ENCODE measurements at places on chromosomes 12 and 14.

GRCh38 chr12:8157484-8158198 is 826 bp downstream of the ZNF705A start:
- DNase-seq: no peak

DNA sequence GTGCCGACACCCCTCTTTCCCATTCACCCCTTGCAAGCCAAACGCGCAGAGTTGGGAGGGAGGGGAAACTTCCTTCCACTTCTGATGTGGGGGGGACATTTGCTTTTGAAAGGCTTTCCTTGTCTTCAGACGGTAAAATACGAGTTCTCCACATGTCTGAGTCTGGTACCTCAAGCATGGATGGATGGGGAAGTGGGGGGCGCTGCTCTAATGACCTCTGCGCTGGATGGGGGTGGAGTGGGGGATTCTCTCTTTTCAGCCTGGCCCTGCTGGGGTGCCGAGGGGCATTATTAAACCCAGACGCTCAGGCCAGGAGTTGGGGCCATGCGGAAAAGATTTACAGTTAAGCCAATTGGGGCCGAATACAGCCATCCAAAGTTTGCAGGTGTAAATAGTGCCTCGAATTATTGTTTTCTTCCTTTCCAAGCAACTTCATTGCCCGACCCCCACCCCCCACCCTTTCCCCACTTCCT is 9.1 kb upstream of the TBX3 start:
- peak; percentile 67 for DNase-seq

GRCh38 chr12:2501464-2502191 is 293.1 kb upstream of the FKBP4 start:
- no peak for DNase-seq

GRCh38 chr12:118055144-118055557 is 5.8 kb downstream of the WSB2 start:
- DNase-seq: no peak

GRCh38 chr14:104470588-104470987 is 109.0 kb upstream of the C14orf180 start:
- no peak for DNase-seq

- DNase-seq: peak; percentile 89
Observed at GRCh38 chr14:65170768-65171507, 68.6 kb upstream of the MAX start.

- no peak for DNase-seq
Observed at GRCh38 chr12:68776976-68777610, 30.9 kb upstream of the MDM2 start.

- DNase-seq: peak; percentile 85
Observed at GRCh38 chr12:108643941-108644810, 10.5 kb upstream of the SELPLG start.

DNA sequence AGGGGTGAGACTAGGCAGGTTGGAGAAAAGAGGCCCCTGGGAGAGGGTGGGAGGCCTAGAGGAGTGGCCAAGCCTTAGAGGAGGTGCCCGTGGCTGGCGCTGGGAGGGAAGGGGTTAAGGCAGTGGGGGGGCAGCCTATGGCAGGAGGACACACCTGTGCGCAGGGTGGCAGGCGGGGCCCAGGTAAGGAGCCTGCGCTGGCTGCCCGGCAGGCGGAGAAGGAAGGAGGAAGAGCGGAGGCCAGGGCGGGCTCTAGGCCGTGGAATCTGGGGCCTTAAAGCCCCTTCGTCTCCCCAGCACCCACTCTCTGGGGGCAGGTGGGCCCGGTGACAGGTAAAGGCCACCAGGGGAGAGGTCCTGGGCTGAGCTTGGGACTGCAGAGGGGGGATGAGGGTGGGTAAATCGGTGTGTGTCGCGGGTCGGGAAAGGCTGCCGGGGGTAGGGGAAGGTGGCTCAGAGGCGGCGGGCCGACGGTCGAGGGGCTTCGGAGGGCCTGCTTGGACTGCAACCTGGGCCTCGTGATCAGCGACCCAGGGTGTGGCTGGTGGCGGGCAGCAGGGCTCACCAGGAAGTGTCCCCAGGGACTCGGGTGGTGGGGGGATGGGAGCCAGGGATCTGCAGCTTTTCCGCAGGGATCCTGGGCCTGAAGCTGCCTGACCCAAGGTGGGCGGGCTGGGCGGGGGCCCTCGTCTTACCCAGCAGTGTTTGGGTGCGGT is 7.3 kb downstream of the PHB2 start:
- DNase-seq: no peak

DNA sequence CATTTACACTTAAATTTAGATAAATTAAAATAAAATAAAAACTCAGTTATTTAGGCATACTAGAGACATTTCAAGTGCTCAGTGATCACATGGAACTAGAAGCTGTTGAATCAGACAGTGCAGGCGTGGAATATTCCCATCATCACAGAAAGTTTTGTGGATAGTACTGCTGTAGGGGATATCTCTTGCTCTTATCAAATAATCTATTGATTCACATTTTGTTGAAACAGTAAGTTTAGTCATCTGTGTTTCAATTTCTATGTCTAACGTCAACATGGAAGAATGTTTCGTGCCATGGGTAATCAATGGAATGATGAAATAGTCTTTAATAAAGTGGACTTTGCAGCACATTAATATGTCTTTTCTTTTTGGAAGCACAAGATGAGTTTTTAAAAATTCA is 108.6 kb downstream of the PAH start:
- DNase-seq: peak; percentile 3

DNA sequence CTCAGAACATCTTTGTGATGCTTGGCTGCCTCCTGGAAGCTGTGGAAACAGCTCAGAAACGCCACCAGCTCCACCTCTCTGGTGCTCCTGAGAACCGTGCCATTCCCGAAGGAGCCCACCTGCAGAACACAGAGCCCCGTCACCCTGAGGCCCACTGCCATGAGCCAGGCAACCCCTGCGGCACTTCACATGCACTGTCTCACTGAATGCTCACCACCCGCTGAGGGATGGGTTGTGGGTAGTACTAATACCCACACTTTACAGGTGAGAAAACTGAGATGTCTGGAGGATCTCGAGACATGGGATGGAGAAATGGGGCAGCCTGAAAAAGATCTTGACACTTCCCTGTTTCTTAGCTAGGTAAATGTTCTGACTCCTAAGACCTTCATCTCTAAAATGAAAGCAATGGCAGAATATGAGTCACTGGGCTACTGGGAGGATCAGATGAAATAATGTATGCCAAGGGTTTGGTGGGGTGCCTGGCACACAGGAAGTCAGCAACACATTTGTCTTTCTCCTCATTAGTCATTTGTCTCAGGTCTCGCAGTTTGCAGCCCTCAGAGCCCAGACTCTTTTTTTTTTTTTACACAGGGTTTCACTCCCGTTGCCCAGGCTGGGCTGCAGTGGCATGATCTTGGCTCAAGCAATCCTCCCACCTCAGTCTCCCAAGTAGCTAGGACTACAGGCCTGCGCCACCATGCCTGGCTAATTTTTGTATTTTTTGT is 5.3 kb downstream of the OASL start:
- peak; percentile 77 for DNase-seq

DNA sequence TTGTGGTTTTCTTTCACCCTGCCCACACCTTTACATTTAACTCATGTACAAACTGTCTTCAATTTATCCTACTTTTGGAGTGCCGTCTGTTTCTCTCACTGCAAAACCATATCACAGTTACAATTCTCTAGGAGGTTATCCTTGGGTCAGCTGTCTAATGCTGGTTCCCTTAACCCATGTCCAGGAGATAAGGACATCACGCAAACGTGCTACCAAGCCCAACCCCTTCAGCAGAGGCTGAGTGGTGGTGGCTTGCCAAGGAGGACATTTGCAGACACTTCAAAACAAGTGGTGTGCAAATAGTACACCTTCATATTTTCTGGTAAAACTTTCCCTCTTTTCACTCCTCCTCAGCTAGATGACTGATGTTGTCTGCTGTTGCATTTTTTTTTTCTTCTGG is 167.9 kb downstream of the PAX9 start:
- DNase-seq: no peak

DNA sequence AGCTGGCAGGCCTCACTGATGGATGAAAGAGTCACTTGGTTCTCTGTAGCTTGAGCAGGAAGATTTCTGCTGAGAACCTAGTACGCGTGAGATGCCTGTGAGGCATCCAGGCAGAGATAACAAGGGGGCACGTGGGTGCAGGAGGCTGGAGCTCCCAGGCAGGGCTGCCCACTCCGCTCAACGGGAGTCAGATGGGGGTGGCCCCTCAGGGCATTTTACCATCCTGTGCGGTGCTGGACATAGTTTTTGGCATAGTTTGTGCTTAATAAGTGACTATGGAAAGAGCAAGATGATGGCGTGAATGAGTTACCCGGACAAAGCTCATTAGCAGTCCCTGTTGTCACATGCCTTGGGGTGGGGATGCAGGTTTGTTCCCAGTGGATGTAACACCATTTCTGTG is 182.8 kb downstream of the TSPAN9 start:
- no peak for DNase-seq

GRCh38 chr12:3185260-3185870 is 108.2 kb downstream of the TSPAN9 start:
- peak; percentile 71 for DNase-seq

DNA sequence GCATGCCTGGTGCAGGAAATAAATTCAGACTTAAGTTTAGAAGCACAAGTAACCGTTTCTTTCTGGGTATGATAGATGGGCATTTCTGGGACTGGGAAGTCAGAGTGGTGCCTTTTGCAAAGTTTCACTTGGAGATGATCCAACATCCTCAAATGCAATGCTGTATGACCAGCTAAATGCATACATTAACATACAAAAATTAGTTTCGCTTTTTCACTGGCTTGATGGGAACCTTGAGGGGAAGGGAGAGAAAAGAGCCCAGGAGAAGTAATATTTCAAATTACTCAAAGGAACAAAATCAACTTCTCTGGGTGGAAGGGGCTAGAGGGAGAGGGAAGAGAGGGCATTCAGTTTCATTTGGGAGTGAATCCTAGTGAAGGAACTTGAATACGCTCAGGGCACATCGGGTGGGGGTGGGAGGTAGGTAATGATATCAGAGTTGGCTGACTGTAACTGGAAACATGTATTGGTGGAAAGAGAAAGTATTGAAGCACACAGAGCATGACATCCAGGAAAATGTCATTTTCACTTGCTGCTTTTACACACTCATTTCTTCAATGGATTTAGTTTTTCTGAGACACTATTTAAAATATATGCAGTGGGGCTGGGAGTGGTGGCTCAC is 175.5 kb downstream of the PTPRO start:
- DNase-seq: no peak

- no peak for DNase-seq
Observed at GRCh38 chr12:22656831-22657230, 31.9 kb downstream of the ETNK1 start.

DNA sequence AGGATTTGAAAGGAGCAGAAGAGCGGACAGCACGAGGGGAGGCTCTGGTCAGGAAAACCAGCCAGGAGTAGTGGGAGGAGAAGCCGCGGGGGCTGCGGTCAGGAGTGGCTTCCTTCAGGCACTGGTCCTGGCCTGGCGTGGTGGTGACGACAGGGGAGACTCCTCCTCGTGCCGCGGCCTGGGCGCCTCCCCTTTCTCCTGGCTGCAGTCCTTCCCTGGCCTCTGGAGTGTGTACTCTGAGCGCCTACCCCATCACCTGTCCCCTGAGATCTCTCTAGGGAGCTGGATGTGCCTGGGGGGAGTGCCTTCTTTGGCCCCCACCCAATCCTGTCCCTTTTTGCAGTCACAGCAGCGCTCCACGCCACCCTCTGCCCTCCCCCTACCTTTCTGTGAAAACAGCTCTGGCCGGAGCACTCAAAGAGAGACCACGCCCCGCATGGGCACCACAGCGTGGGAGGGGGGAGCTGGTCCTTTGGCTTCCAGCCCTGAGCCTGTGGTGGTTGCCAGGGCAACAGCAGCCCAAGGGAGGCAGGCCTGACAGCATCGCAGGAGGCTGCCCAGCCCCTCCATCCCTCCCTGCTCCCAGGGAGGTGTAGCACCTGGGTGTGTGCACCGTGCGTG is 125.9 kb downstream of the CALM1 start:
- peak; percentile 82 for DNase-seq

- no peak for DNase-seq
Observed at GRCh38 chr14:65333943-65334687, 78.4 kb upstream of the FUT8 start.

DNA sequence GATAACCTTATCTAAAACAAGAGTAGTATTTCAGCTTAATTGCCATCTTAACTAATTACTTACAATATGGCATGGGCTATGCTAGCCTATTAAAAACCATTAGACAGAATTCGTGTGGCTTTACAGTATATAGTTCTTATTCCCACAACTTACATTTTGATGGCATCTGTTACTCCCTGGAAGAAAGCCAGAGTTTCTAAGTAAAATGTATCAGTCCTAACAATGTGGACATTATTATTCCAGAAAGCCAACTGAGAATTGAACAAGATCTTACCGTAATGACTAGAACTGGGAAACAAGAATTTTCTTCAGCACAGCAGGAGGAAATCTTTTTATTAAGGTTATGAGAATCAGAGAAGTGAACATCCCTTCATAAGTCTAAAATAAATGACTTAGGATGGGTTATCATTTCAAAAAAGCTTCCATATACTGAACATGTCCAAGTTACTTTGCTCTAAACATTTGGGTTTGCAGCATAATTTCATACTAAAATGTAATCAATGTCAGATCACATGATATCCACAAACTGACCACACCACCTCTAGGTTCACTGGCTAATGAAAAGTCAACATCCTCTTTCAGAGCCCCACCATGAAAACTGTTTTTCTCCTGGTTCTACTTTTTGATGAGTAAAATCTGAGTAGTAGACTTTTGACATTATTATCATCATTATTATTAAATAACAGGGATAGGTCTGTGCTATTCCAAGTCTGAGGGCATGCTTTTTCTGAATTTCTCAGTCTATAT is 179.7 kb downstream of the SSPN start:
- DNase-seq: no peak

DNA sequence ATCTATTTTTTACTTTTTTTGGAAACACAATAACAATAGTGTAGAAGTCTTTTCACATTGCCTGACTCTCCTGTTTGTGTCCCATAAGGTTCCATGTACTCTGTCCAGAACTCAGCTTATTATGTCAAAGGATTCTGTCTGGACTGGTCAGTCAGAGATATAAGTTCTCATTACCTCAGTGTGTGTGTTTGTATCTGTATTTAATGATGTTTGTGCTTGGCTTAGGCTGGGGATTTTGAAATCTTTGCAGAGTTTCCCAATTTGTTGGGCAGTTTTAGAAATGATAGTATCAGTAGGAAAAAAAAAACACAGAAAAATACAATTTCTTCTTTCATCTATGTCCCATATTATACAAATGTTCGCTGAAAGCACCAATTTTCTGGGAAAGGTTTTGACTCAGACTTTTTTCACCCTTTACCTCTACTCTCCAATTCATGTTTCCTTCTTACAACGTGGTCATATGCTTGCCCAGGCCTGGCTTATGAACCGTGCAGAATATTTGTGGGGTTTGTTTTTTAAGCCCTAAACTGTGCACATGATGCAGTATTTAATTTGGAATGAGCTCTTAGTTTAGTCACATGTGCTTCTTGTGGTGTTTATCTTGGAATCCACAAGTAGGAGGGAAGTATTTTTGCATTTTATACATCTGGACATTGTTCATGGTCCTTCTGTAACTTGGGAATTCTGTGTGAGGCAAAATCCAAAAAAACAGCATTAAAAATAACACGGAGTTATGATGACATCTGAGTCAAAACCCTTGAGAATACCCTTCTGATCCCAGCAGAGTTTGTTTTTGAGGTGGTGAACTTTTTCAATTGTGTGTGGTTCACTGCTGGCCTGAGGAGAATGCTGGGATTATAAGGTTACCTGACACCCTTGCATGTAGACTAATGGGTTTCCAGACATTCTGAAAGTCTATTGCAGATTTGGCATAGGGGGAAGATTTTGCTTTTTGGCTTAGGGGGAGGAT is 121.2 kb downstream of the RAD51B start:
- peak; percentile 66 for DNase-seq
